ENCODE measurements at places on chromosomes 7 and 10. TPM values are rescaled to one million over a fixed set of nuclear protein-coding genes. Genes with fewer than 3 reads are reported as not detected.

Gene RELN
- total RNA-seq = not detected

Gene CLDN4
- 0.72 TPM for total RNA-seq

Gene TMEM225B
- 2.2 TPM for total RNA-seq

Gene ZNF479
- total RNA-seq = not detected

Gene TMEM72
- total RNA-seq = not detected

Gene HEPACAM2
- total RNA-seq = not detected

Gene CRPPA
- 1.6 TPM for total RNA-seq

Gene FAM241B
- total RNA-seq = 10.8 TPM

Gene BAZ1B
- 82.6 TPM for total RNA-seq

Gene CALML5
- not detected for total RNA-seq

Gene RASA4B
- total RNA-seq = 26.0 TPM

Gene AGR3
- total RNA-seq = not detected

Gene SLC16A9
- 1.2 TPM for total RNA-seq

Gene LEP
- not detected for total RNA-seq

Gene ZCCHC24
- 1.7 TPM for total RNA-seq

Gene PTF1A
- not detected for total RNA-seq

Gene C10orf71
- not detected for total RNA-seq

Gene RNF133
- total RNA-seq = not detected

Gene ERVW-1
- not detected for total RNA-seq

Gene SPDYE5
- total RNA-seq = not detected

Gene GHRHR
- total RNA-seq = not detected

Gene WEE2
- total RNA-seq = not detected

Gene C10orf67
- 0.32 TPM for total RNA-seq

Gene VPS26A
- 33.1 TPM for total RNA-seq

Gene TASOR2
- total RNA-seq = 61.4 TPM

Gene ANKRD61
- not detected for total RNA-seq

Gene NPTX2
- total RNA-seq = 0.18 TPM

Gene UBN2
- 7.6 TPM for total RNA-seq

Gene LIPM
- total RNA-seq = not detected

Gene LRIT1
- total RNA-seq = not detected

Gene OR9A2
- not detected for total RNA-seq

Gene UBE2H
- 22.4 TPM for total RNA-seq

Gene CHN2
- 1.7 TPM for total RNA-seq

Gene TEX36
- total RNA-seq = not detected

Gene TMEM139
- 1.6 TPM for total RNA-seq

Gene FEZF1
- not detected for total RNA-seq

Gene SKIDA1
- 0.36 TPM for total RNA-seq

Gene CUX1
- total RNA-seq = 20.2 TPM

Gene PRRT4
- total RNA-seq = 0.20 TPM

Gene POLR3A
- 16.2 TPM for total RNA-seq

Gene AKR1C8
- not detected for total RNA-seq

Gene POMZP3
- 16.3 TPM for total RNA-seq

Gene COL26A1
- total RNA-seq = not detected

Gene GIMAP4
- total RNA-seq = 97.8 TPM

Gene ARMC3
- not detected for total RNA-seq

Gene PODXL
- total RNA-seq = 0.45 TPM

Gene SEMA3D
- not detected for total RNA-seq

Gene SEMA3C
- total RNA-seq = not detected

Gene GNAT3
- total RNA-seq = not detected

Gene NPY
- not detected for total RNA-seq

Gene SPDYE6
- not detected for total RNA-seq

Gene EXOSC1
- 49.2 TPM for total RNA-seq

Gene CDHR3
- 0.74 TPM for total RNA-seq

Gene AKR1C3
- not detected for total RNA-seq
